ENCODE measurements at places on chromosomes 7 and 10.

GRCh38 chr7:4906682-4907081 is 23.2 kb upstream of the RADIL start:
- H3K27me3 ChIP-seq = no peaks in the 10 kb centered on the region
- H3K4me3 ChIP-seq = no peak overlapping the region
- no peaks in the 10 kb centered on the region for H3K4me1 ChIP-seq
- no peak for DNase-seq
- H3K27ac ChIP-seq = no peak overlapping the region

DNA sequence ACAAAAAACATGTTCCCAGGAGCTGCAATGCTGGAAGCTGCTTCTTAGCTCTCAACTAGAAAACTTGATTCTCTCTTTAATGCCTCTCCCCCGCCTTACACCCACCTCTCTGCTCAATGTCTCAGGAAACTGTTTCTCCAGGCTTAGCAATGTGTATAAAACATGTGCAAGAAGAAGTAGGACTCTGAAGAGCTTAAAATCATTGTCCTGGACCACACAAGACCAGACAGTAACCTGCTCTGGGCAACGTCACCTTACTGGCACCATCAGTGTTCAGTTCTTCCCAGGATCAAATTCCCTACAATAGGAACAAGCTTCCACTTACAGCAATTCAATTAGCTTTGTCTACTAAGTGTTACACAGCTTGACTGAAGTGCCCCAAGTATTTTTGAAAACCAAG is 104.9 kb downstream of the RAPGEF5 start:
- peaks cover 6% of the 10 kb centered on the region for H3K4me1 ChIP-seq
- H3K36me3 ChIP-seq = peaks cover 4% of the 10 kb centered on the region
- no peak overlapping the region for H3K4me3 ChIP-seq
- no peaks in the 10 kb centered on the region for H3K27me3 ChIP-seq

- no peaks in the 10 kb centered on the region for H3K36me3 ChIP-seq
- no peak overlapping the region for H3K27ac ChIP-seq
- H3K27me3 ChIP-seq = no peaks in the 10 kb centered on the region
- H3K4me1 ChIP-seq = peaks cover 1% of the 10 kb centered on the region
- H3K4me3 ChIP-seq = no peak overlapping the region
Observed at GRCh38 chr10:127157506-127158200, 38.7 kb downstream of the INSYN2A start.

- no peaks in the 10 kb centered on the region for H3K27me3 ChIP-seq
- no peaks in the 10 kb centered on the region for H3K36me3 ChIP-seq
- H3K4me3 ChIP-seq = no peak overlapping the region
- no peak overlapping the region for H3K27ac ChIP-seq
Observed at GRCh38 chr10:123240776-123241175, 86.6 kb downstream of the BUB3 start.

- peaks cover 8% of the 10 kb centered on the region for H3K36me3 ChIP-seq
- no peak overlapping the region for H3K4me3 ChIP-seq
- H3K27me3 ChIP-seq = no peaks in the 10 kb centered on the region
- H3K4me1 ChIP-seq = no peaks in the 10 kb centered on the region
Observed at GRCh38 chr10:14595526-14596182, 179.0 kb downstream of the FAM107B start.

- H3K27ac ChIP-seq = no peak overlapping the region
- H3K4me1 ChIP-seq = peaks cover 10% of the 10 kb centered on the region
- H3K36me3 ChIP-seq = peaks cover 2% of the 10 kb centered on the region
- no peak for DNase-seq
- no peaks in the 10 kb centered on the region for H3K27me3 ChIP-seq
- H3K4me3 ChIP-seq = no peak overlapping the region
Observed at GRCh38 chr7:43698460-43699255, 30.7 kb downstream of the COA1 start.

DNA sequence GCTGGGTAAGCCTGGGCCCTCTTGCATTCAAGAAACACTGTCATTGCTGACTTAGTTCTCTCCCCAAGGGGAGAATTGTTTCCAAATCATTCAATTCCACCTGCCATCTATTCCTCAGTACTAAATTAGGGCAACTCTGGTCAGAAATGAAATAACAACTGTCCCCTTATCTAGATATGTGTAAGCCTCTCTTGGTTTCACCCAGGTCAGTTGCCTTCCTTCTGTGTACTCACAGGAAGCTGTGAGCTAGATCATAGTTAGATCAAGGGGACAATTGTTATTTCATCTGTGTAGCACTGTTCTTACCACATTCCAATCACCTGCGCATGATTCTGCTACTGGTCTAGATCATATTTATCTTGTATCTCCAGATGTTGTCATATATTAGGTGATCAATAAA is 483.0 kb upstream of the SORCS1 start:
- no peaks in the 10 kb centered on the region for H3K4me1 ChIP-seq
- no peak overlapping the region for H3K4me3 ChIP-seq
- no peaks in the 10 kb centered on the region for H3K36me3 ChIP-seq
- H3K27ac ChIP-seq = no peak overlapping the region
- no peaks in the 10 kb centered on the region for H3K27me3 ChIP-seq
- DNase-seq = no peak

- H3K36me3 ChIP-seq = peaks cover 9% of the 10 kb centered on the region
- no peaks in the 10 kb centered on the region for H3K27me3 ChIP-seq
- no peak for DNase-seq
- H3K27ac ChIP-seq = no peak overlapping the region
- H3K4me3 ChIP-seq = no peak overlapping the region
Observed at GRCh38 chr10:30456266-30456665, 22.3 kb downstream of the MAP3K8 start.

- no peak for DNase-seq
- no peaks in the 10 kb centered on the region for H3K4me1 ChIP-seq
- H3K36me3 ChIP-seq = peaks cover 8% of the 10 kb centered on the region
- H3K27me3 ChIP-seq = no peaks in the 10 kb centered on the region
- no peak overlapping the region for H3K4me3 ChIP-seq
Observed at GRCh38 chr10:126565441-126565840, 105.1 kb downstream of the C10orf90 start.

GRCh38 chr7:138483531-138483930 is 23.5 kb downstream of the TRIM24 start:
- H3K27ac ChIP-seq = no peak overlapping the region
- no peaks in the 10 kb centered on the region for H3K27me3 ChIP-seq
- no peak overlapping the region for H3K4me3 ChIP-seq
- DNase-seq = no peak

DNA sequence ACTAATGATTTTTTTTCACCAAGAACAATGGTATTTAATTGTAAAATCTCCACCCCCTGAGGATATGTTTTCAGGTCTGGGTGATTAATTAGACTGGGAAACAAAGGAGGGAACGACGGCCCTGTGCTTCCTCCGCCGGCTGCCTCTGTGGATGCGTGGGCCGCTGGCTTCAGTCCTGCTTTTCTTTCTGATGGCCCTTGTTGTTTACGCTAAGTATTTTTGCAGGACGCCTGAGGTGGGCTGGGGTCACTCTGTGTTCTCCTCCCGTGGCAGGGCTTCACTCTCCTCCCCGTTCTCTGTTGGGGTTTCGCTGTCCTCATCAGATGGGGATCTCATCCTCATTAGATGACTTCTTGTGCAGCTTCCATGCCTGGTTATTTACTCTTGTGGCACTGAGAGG is 5.2 kb upstream of the ACBD5 start:
- no peak overlapping the region for H3K4me3 ChIP-seq
- H3K4me1 ChIP-seq = no peaks in the 10 kb centered on the region
- no peaks in the 10 kb centered on the region for H3K27me3 ChIP-seq
- H3K36me3 ChIP-seq = peaks cover 5% of the 10 kb centered on the region
- no peak overlapping the region for H3K27ac ChIP-seq

Data from H9 (cell line).